ENCODE measurements at places on chromosomes 7 and 10.
A peak's percentile ranks its signal among the peaks of the same experiment; 100 is the strongest.

DNA sequence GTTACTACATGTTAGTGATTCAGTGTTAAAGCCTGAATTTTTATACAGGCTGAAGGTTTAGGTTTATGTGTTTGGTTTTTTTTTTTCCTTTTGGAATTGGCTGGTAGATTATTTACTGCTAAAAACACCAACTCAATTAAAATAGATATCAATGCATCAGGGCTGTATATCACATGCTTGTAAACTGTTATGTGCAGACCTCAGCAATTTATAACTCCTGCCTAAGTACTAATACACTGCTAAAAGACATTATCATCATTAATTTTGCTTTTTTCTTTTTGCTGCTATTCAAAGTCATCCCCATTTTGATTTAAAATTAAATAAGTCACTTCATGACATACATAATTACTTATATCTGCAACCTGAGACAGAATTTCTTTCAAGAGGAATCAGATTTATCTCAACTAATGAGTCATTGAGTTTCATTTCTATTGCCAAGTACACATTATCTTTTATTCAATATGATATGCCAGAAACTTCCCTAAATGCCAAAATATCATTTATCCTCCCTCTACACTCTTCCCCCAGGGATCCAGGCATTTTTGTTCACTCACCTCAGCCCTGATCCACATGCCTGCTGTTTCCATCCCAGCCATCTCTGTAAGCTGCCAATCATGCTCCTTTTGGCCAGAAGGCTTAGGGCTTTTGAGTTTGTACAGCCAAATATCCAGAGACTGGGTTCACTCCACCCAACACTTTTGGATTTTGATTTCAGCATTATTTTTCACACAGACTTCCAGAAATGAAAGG lies 98.5 kb downstream of the POLR1F start:
- H3K4me1 ChIP-seq: no peaks in the 10 kb centered on the region
- no peaks in the 10 kb centered on the region for H3K36me3 ChIP-seq
- DNase-seq: no peak

DNA sequence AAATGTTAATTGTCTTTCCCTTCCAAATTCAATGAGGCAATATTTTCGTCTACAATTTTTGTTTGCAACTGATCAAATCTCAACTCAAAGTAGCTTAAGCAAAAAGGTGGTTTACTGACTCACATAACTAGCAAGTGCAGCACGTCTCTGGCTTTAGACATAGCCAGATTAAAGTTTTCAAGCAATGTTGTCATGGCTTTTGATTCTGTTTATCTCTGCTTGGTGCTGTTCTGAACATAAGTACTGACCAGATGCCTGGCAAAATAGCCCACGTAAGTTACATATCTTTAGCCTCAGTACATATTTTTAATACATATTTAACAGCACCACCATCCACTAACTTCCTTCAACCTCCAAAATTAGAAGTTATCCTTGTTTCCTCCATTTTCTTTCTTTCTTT lies 877.9 kb downstream of the KCNMA1 start:
- H3K4me1 ChIP-seq: no peaks in the 10 kb centered on the region
- H3K36me3 ChIP-seq: no peaks in the 10 kb centered on the region
- H3K4me3 ChIP-seq: no peak overlapping the region
- no peak for DNase-seq
- H3K27ac ChIP-seq: no peak overlapping the region

- H3K27ac ChIP-seq: no peak overlapping the region
- peak; percentile 65 for DNase-seq
- H3K27me3 ChIP-seq: no peaks in the 10 kb centered on the region
- no peak overlapping the region for H3K4me3 ChIP-seq
- peaks cover 74% of the 10 kb centered on the region for H3K36me3 ChIP-seq
Measured at GRCh38 chr10:103416436-103417147, 20.2 kb downstream of the PDCD11 start.

- no peaks in the 10 kb centered on the region for H3K36me3 ChIP-seq
- no peak overlapping the region for H3K27ac ChIP-seq
- H3K4me3 ChIP-seq: no peak overlapping the region
Measured at GRCh38 chr10:8417631-8418030, 363.1 kb downstream of the GATA3 start.

DNA sequence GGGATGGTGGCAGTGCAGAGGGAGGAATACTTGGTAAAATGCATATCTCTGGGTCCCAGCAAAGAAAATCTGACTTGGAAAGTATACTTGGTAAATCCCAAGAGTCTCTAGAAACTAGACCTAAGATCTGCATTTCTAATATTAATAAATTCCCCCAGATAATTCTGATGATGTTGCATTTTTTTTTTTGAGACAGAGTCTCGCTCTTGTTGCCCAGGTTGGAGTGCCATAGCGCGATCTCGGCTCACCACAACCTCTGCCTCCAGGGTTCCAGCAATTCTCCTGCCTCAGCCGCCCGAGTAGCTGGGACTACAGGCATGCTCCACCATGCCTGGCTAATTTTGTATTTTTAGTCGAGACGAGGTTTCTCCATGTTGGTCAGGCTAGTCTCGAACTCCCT lies 97.9 kb upstream of the ANK3 start:
- no peak overlapping the region for H3K4me3 ChIP-seq
- no peaks in the 10 kb centered on the region for H3K36me3 ChIP-seq
- peaks cover 2% of the 10 kb centered on the region for H3K27me3 ChIP-seq
- no peak for DNase-seq
- no peak overlapping the region for H3K27ac ChIP-seq

- no peaks in the 10 kb centered on the region for H3K27me3 ChIP-seq
- DNase-seq: peak; percentile 83
- peaks cover 58% of the 10 kb centered on the region for H3K36me3 ChIP-seq
- peak overlapping the region; percentile 74 for H3K27ac ChIP-seq
- no peak overlapping the region for H3K4me3 ChIP-seq
Measured at GRCh38 chr7:130893441-130893894, 159.5 kb upstream of the KLF14 start.
